ENCODE measurements at places on chromosomes 1 and 21. TPM values are rescaled to one million over a fixed set of nuclear protein-coding genes. Genes with fewer than 3 reads are reported as not detected.

Gene BARHL2
- not detected for total RNA-seq

Gene FNDC10
- 8.8 TPM for total RNA-seq

Gene DNM3
- total RNA-seq: 1.5 TPM

Gene RIPK4
- not detected for total RNA-seq

Gene CCDC190
- not detected for total RNA-seq

Gene HSD3B2
- not detected for total RNA-seq
